ENCODE measurements at places on chromosomes 2 and 18.
A peak's percentile ranks its signal among the peaks of the same experiment; 100 is the strongest.

GRCh38 chr2:112159454-112159921 lies 21.3 kb downstream of the FBLN7 start:
- no peak for ATAC-seq

DNA sequence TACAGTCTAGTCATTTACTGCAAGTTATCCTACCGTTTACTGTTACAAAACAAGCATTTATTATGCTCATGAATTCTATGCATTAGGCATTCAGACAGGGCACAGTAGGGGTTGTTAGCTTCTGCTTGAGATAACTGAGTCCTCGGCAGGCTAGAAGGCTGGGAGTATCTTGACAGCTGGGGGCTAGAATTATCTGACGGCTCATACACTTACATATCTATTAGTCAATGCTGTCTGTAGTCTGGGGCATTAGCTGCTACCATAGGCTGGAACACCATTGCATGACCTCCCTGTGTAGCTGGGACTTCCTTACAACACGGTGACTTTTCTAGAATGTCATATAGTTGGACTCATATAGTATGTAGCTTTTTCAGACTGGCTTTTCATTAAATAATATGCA lies 61.9 kb upstream of the ALK start:
- ATAC-seq, result no peak

- ATAC-seq, result no peak
Measured at GRCh38 chr2:27209621-27210401, 2.0 kb upstream of the ATRAID start.

DNA sequence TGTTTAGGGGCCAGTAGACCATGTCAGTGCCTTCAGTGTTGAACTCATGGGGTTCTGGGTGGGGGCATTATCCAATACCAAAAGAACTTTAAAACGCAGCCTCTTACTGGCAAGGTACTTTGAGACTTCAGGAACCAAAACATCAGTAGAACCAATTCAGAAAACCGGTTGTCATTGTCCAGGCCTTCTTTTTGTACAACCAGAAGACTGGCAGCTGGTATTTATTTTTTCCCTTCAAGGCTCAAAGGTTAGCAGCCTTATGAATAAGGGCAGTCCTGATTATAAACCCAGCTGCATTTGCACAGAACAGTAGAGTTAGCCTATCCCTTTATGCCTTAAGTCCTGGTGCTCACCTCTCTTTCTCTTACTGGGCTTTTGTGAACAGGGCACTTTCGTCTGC lies 113.8 kb upstream of the EML6 start:
- ATAC-seq, result no peak

DNA sequence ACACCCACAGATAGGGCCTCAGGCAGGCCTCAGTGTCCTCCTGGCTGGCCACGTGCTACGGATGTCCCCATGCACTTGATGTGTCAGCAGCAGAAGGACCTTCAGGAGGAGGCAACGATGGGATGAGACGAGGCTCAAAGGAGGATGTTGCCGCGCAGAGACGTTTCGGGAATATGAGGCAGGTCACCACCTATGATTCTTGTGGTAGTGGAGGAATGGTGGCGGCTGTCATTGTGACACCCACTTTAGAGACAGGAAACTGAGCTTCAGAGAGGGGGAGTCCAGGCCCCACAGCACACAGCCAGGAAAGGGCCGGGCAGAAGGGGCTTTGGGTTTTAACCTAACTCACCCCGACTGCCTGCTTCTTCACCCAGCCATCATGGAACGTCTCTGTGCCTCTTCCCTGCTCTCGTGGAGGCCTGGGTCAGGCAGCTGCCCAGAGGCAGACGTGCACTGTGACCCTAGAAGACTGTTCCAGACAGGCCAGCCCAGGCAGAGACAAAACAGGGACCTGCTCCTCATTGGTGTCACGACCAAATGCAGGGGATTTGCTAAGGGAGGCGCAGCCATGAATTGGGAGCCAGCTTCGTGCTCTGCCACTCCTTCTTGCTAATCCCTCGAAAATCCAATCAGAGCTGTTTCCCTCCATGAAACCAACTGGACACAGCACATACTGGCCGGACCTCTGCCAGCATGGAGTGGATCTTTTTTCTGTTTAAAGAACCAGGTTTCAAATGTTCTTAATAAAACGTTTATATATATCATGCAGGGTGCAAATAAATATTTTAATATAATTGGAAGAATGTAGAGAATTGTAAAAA lies 169.2 kb downstream of the ASB1 start:
- no peak for ATAC-seq

GRCh38 chr2:218839430-218839829 lies 7.8 kb upstream of the PRKAG3 start:
- ATAC-seq, result no peak

- ATAC-seq, result no peak
Measured at GRCh38 chr2:37733251-37733650, 61.8 kb upstream of the CDC42EP3 start.

- ATAC-seq, result no peak
Measured at GRCh38 chr2:20451761-20452499, 5.1 kb downstream of the RHOB start.

DNA sequence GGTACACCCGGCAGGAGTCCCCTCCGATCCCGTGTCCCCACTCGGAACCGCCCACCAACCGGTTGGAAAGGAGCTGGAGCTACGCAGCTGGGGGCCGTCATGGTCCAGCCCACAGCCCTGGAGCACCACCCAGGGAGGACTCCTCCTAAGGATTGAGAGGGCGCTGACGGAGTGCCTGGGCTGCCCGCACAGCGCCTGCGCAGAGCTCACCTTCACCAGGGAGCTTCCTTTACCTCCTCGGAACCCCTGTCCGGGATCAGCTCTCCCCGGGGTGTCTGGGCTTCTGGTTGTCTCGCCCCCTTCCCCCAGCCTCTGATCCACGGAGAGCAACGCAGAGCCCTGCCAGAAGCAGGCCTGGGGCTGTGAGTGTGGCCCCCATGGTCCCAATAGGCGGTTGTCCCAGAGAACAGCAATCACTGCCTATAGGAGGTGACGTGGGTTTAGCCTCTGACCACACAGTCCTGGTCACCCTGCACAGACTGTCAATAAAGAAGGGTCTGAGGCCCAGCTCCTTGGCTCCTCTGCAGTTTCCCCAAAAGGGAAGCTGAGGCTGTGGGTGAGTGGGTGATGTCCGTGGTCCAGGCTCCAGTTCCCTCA lies 14.6 kb downstream of the ALPG start:
- ATAC-seq, result no peak

DNA sequence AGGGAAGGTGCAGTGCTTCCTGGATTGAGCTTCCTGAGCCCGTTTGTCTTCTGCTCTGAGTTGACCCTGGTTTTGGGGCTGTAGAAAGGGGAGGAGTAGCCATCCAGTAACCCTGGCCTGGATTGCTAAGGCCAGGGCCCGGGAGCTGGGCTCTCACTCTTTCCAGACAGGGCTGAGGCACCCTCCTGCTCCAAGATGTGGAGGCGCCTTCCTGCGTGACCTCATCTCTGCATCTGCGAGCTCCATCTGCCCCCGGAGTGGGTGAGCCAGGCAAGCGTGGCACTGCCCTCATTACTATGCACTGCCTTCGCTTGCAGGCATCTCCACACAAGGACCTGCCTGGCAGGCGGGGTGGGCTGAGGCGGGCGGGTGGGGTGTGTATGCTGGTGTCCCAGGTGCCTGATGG lies 58.0 kb downstream of the RAB31 start:
- no peak for ATAC-seq

DNA sequence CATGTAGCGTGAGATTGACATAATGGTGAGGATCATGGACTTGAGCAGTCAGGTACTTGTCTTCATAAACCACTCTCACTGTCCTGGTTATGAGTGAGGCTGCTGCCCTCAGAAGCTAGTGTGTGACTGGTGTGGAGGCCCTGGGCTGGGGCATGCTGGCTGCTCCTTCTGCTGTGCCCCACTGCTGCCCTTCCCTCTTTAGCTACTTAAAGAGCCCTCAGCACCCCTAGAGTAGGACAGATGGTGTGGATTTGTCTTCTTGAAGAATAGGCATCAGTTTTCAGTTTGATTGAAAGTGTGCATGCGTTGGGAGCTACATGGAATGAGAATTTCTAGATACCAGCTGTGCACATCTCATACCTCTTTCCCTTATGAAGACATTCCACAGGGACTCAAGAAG lies 15.4 kb downstream of the CPLX4 start:
- no peak for ATAC-seq

GRCh38 chr2:112618383-112618782 lies 27.4 kb upstream of the SLC20A1 start:
- ATAC-seq, result no peak

- no peak for ATAC-seq
Measured at GRCh38 chr2:189249171-189249570, 69.6 kb upstream of the COL5A2 start.

DNA sequence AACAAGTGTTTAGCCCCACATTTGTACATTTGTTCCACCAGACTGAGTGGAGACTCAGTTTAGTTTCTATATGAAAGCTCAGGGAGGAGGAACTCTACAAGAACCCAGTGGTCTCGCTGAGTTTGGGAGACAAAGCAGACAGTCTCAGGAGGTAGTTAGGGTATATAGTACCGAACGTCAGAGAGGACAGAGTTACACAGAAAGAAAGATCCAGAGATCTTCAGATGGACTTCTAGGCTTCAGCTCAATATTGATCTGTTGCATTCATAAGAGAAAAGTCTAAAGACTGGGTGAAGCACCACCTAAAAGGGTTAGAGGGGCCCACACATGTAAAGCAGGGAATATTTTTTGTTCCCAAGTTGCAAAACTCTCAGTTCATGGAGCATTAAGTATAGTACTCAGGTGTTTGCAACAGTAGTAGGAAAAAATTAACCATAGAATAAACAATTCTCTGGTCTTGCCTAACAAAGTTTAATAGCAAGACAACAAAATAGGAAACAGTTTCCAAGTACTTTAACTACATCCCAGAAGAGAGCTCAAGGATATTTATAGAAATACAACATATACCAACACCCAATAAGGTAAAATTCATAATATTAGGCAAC lies 4.2 kb downstream of the TFPI start:
- ATAC-seq, result no peak

DNA sequence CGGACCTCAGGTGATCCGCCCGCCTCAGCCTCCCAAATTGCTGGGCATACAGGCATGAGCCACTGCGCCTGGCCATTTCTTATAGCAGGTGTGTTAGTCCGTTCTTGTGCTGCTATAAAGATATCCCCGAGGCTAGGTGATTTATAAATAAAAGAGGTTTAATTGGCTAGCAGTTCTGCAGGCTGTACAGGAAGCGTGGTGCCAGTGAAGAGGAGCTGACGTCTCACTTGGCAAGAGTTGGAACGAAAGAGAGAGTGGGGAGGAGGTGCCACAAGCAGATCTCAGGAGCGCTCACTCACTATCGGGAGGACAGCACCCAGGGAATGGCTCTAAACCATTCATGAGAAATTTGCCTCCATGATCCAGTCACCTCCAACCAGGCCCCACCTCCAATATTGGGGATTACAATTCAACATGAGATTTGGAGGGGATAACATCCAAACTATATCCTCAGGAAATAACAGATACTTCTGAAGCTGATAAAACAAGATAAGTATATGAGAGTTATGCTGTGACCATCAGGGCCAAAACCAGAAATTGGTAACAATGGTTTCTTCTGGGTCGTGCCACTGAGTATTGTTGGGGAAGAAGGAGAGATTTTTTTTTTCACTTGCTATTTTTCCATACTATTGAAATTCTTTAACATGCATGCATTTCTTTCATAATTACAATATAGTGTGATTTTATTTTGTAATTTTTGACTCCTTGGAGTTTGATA lies 7.4 kb upstream of the RMC1 start:
- ATAC-seq, result no peak

DNA sequence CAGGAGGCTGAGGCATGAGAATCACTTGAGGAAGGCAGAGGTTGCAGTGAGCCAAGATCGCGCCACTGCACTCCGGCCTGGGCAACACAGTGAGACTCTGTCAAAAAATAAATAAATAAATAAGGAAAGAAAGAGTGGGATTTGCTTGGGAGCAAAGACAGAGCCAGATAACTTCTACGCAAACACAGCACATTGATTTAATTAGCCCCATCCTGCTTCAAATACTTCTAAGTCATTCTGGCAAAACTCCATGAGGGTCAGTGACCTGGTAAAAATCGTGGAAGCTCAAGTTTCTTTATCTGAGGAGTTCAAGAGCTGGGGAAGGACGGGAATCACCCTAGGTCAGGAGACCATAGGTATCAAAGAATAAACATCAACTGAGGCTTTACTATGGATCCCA lies 70.6 kb upstream of the TCF7L1 start:
- no peak for ATAC-seq

DNA sequence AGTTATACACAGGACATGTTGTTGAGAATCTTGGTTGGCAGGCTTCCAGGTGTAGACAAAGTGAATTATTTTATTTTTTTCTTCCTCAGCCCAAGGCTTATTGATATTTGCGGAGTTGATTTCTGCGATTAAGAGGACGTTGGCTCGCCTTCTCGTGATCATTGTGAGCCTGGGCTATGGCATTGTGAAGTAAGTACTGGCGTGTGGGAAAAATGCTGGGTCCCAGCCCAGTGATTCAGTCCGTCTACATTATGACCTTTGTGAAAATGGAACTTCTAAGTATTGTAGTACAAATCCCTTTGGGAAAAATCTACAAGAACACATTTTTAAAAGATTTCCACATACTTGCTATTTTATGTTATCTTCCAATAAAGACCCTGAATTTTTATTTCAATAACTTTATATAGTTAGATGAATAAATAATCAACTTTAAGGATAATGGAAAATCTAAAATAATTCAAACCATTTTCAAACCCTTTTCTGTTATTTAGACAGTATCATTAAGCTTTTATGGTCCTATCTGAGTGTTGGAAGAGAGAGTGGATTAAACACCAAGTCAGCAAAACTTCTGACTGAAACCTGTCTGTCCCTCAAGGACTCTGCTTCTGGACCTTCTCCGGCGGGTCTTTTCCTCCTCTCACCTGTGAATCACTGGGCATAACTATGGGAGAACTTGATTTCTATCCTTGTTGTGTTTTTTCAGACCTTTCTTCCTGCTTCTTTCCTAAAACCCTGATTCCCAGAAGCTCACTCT lies 31.0 kb downstream of the TMEM87B start:
- no peak for ATAC-seq

- ATAC-seq, result peak; percentile 5
Measured at GRCh38 chr2:96869281-96869821, 529 bp downstream of the SEMA4C start.

- ATAC-seq, result no peak
Measured at GRCh38 chr2:64880193-64880951, 108.8 kb upstream of the SLC1A4 start.

DNA sequence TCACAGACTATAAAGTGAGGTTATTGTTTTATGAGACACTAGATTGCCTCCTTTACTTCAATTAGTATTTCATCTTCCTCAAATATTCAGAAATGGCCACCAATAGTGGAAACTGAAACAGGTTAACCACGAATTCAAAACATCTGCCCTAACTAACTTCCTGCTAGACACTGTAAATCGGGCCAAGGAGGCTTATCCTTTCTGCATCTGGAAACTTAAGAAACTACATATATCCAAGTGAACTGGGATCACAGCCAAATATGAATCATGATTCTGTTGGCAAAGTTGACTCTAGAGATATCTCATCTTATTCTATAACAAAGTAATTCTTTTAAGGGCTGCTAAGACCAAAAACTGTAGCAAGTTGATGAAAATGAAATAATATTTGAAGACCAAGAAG lies 136.6 kb upstream of the ZC3H15 start:
- ATAC-seq, result no peak

GRCh38 chr2:189142893-189143759 lies 36.4 kb downstream of the COL5A2 start:
- peak; percentile 43 for ATAC-seq

- ATAC-seq, result no peak
Measured at GRCh38 chr2:238731961-238732360, 115.9 kb upstream of the TWIST2 start.
